ENCODE measurements at places on chromosomes 6 and 20.

DNA sequence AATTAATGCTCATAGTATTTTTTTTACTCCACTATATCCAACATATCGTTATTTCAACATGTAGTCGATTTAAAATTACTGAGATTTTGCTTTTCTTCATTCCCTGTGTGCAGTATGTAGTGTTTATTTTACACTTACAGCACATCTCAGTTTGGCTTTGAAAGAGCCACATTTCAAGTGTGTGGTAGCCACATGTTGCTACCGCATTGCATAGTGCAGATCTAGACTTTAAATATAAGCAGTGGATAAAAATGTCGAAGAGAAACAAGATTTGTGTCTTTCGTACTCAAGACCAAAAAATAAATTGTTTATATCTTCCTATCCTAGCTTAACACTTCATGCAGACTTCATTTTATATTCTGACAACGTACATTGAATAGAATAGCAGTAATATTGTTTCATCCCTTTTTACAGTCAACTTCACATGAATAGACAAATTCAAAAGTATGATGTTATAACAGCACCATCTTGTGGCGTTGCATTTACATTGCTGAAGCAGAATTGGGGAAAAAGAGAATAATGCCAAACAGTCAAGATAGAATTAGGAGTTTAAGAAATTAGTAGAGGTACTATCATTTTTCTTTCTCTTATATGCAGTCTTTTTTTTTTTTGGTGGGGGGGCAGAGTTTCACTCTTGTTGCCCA lies 29.9 kb downstream of the FBXO5 start:
- DNase-seq = peak; percentile 42

- peak; percentile 46 for DNase-seq
Observed at GRCh38 chr20:34074101-34074760, 37.8 kb downstream of the EIF2S2 start.

GRCh38 chr6:129695373-129696027 lies 14.5 kb downstream of the ARHGAP18 start:
- no peak for DNase-seq

DNA sequence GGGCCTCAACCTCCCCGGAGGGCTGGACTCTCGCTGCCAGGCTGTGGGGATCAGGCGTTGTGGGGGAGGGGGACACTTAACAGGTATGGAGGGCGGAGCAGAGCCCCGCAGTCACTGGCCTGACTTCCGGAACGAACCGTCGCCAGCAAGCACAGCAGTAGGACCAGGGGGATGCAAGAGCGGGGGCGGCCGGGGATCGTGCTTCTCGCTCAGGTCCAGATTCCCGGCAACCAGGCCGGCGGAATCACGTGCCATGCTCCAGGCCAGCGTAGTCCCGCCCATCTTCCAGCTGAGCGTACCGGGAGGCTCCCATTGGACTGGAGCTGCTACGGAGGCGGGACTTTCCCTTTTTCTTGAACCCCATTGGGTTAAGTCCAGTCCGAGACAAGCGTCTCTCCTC lies 10.0 kb upstream of the POU5F1 start:
- DNase-seq = peak; percentile 87

DNA sequence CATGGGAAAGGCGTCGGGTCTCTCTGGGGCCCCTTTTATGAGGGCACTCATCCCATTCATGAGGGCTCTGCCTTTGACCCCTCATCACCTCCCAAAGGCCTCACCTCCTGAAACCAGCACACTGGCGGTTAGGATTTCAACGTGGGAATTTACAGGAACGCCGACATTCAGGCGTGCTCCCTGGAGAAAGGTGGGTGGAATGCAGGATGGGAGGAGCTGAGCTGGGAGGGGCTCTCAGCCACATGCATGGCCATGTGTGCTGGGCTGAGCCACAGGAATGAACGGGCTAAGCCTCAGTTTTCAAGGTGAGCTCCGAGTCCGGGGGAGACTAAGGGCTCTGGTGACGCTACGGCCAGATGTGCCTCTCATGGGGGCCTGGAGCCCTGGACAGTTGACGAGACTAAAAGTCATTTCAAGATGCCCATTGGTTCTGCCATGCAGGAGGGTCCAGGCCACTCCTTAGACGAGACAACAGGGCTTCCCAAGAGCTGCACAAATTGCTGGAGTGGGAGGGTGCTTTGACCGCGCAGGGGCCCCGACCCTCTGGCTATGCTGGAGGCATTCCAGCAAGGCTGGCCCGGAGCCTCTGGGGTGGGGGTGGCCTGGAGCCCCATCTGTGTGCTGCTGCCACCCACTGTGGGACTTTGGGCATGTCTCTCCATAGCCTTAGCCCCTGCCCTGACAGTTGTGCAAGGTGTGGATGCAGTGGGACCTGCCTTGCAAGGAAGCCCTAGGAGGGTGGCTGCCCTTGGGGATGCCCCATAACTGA lies 3.8 kb upstream of the ARFGAP1 start:
- no peak for DNase-seq
